Stimulated activated CD4-positive, alpha-beta T cell treated with anti-CD3 and anti-CD28 coated beads, Interleukin-2, amount 100 ng/mL, for 4 hours (primary cell): ENCODE measurements at places on chromosomes 12 and 14.

DNA sequence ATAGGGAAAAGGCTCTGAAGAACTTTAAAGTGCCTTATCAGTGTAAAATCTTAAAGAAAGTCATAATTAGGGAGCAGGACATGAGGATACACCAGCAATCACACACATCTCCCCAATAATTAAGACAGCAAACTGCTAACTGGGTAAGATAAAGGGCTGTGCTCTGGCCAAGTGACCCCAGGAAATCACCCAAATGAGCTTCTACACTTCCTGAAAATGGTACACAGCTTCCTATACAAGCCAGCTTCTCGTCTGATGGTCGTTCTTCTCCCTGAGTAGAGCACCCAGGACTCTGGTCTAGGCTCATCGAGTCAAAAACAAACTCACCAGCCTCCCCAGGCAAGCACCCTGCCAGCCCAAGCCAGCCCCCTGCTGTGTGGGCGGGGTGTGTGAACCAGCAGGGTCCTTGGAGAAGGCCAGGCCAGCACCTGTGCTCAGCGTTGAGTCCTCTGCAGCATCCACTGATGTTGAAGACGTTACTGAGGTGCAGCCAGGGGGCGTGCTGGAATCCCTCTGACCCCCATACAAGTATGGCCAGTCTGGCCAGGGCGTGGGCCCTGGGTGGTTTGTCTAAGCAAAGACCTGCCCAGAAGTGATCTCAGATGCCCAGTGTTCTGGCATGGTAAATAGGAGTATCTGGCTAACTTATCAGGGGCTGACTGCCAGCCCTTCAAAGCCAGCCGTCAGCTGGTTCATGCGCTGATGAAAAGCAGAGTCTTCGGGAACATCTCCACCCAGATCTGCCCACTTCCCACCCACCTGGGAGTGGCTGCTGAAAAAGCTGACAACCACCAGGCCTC is 41.4 kb downstream of the ACTN1 start:
- DNase-seq: peak; percentile 9

DNA sequence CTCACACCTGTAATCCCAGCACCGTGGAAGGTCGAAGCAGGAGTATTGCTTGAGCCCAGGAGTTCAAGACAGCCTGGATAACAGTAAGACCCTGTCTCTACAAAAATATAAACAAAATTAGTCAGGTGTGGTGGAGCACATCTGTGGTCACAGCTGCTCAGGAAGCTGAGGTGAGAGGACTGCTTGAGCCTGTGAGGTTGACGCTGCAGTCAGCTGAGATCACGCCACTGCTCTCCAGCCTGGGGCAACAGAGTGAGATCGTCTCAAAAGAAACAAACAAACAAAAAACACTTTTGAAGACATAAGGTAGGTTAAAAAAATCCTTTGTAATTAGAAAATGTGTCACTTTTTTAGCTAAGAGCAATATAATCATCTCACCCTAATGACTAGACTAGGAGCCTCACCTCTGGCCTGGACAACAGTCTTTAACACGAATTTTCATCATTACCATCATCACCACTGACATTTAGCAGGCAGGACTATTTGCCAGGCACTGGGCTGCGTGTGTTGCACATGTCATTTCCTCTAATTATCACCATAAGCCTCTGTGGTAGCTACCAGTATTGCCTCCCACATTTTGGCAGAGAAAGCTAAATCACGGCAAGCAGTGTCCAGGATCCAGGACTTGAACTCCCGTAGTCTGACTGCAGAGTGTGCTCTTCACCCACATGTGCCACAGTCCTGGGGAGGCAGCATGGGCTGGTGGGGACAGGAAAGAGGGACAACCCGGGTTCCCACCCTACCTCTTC is 4.6 kb upstream of the SYCP3 start:
- DNase-seq: no peak

DNA sequence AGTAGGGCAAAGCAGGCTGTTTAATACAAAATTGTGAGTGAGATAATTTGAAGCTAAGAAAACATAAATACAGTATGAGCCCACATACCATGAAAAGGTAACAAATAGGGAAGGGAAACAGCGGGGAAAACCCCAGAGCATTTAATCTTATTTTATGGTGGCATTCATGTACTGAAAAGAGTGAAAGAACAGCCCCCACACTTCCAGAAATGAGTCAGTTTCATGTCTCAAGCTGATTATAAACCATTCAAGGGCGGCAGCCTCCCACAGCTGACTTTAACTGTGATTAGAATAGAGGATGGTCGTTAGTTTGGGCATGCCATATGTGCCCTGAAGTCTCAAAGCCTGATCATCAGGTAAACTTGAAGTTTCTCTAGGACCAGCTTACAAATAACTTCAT is 64.5 kb downstream of the FOXG1 start:
- no peak for DNase-seq

DNA sequence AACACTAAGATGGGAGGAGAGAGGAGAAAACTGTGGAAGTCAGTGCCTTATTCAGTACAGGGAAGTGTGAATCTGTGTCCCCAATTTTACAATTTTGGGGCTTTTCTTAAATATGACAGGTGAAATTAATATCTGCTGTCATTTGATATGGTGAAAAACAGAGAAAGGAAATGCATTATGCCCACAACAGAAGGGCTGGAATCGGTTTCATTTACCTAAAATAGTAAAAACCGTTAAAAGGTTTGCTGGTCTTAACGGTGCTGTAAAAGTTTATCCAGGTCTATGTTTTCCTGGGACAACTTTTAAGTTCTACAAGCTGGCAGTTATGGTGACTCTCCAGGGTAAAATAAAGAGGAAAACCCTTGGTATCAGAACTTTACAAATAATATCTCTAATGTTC is 310.8 kb downstream of the FUT8 start:
- no peak for DNase-seq
